ENCODE measurements at places on chromosomes 3 and 15.

GRCh38 chr3:135240426-135240825 is 445.4 kb downstream of the EPHB1 start:
- DNase-seq, result no peak

DNA sequence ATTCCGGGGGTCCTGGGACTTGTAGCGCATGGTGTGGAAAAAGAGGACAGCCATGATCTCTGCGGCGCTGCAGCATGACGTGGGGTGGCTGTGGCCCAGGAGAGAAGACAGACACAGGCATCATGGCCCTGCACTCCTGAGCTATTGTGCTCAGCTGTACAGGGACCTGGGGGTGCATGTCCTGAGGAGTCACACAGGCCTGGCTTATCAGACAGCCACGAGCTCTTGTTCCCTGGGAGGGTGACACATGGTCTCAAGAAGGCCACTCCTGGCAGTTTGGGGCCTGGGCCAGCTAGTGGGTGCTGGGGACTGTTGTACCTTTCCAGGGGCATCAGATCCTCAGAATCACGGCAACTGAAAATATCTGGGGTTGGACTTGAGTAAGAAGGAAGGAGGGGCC is 13.7 kb downstream of the TKT start:
- DNase-seq, result no peak

DNA sequence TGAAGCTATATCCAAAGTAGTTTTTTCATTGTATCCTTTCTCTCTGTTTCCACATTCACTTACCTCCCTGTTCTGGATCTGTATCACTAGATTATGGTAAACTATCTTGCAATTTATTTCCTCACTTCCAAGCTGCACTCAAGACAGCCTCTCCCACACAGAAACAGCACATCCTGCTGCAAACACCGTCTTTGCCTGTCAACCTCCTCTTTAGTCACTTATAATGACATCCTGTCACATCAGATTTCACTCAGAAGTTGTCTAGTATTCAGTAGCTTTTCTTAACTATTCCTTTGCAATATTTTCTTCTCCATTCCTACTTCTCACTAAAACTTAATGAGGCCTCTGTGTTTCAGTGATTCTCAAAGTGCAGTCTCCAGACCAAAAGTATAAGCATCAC is 490.8 kb downstream of the IGSF11 start:
- no peak for DNase-seq

DNA sequence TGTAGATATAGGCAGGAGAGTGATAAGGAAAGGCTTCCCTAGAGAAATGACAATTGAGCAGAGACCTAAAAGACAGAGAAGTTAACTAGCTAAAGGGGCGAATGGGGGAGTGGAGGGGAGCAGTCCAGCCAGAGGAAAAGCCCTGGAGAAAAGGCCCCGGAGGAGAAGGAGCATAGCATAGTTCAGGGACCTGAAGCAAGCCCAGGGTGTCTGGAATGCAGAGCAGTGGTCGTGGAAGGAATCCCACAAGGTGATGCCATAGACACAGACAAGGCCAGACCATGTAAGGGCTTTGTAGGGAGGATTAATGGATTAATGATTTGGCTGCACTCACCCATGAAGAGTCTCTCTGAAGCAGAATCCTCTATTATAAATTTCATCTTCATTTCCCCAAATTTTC is 45.8 kb upstream of the LRRN1 start:
- DNase-seq, result no peak

DNA sequence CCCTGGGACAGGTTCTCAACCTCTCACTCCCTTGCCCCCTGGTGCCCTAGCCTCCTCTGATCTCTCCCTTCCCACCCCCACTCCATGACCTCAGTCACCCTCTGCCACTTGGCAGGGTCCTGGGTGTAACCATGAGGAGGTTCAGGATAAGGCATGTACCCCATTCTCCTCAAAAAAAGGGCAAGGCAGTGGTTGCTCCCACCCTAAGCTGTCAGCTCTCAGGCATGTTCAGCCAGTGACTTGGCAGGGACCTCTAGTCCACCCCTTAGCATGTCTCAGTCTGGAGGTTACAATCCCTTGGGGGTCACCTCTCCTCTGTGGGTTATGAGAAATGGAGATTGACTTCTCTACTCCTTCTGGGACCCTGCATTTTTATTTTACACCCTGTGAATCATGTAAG is 11.0 kb upstream of the BOC start:
- DNase-seq, result no peak

Measured in left hindlimb (tissue), 1 donor.